ENCODE measurements at places on chromosomes 7 and 10.

DNA sequence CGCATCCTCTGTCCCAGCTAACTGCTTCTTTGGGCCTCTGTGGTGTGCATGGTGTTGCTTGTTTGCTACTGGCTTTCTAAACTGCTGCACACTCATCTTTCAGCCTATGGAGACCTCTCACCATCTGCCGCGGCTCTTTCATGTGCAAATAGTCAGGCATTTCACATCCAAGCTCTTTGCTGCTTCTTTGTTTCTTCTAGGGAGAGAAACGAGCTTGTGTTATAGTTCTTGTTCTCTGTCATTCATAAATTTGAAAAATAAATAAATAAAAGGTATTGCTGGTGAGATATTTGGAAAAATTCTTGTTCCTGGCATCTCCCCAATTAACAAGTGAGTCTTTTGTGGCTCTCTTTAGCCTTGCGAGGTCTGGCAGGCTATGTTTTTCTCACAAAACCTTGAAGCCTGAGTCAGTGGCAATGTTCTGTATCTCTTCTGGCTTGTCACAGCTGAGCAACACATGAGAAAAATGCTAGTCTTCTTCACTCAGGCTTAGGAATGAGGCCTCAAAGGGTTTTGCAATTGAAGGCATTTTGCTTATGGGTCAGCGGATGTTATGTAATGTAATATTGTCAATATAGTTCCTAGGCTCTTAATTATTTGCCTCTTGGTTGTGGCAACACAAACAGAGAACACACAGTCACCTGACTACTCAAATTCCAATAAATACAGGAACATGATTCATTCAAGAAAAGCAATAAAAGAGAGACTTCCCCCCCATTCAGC, 274.0 kb downstream of the FRMD4A start:
- no peak for DNase-seq

GRCh38 chr10:110225441-110225755, 18.0 kb downstream of the MXI1 start:
- no peak for DNase-seq

DNA sequence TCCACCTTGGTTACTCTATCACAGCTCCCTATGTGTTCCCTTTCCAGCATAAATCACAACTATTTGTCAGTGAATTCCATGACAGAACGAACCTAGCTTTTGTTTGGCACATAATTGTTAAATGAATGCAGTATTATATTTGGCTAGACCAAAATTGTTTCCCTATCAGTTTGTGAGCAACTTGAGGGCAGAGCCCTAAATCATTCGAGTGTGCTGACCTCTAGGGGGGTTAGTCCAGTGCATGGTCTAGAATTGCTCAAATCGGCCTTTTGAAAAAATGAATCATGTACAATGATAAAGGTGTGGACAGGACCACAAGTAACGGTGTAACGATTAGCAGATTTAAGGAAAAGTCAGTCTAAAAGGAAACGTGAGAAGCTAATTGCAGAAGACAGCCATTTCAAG, 475 bp upstream of the NRBF2 start:
- DNase-seq = no peak

DNA sequence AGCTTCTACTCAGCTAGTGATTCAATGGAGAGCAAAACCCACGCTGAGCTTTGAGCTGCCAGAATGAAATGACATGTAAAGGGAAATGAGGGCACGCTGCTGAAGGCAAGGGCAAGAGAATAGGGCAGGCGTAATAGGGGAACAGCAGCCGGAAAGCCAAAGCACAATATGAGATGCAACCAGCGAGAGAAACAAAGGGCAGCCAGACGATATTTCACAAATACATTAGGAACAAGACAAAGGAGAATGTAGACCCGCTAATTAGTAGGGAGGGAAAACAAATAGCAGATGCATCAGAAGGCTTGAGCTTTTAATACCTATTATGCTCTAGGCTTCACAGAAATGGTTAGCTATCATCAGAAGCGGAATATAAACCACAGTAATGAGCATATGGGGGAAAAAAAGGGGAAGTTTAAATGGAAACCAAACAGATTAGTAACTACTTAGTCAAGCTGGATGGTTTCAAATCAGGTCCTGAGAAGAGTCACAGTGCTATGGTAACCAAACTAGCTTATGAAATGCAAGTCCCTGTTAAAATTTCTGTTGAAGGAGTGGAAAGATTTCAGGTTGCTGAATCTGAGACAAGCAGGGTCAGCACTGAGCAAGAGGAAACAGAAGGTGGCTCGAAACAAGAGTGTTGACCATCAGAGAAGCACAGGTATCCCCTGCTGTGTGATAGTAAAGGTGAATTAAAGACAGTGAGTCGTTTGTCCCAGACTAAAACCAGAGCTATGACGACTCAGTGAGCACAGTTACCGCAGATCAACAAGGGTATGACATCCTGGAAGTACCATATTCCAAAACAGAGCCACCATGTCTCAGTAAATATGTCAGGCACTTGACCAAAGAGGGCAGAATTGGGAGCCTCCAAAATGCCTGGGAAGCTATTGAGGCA, 496.9 kb upstream of the CELF2 start:
- DNase-seq = no peak

DNA sequence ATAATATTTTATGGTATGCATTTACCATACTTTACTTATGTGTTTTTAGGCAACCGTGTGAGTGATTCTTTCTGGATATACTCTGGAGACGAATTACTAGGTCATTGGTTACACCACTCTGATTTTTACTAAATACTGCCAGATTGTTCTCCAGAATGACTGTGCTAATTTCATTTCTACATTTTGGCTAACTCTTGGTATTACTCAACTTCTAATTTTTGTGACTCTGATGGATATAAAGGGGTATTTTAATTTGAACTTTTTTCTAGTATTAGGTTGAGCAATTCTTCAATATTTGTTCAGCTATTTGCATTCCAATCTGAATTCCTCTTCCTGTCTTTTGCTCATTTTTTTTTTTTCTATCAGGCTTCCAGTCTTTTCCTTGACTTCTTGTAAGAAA, 223.6 kb downstream of the MDFIC start:
- no peak for DNase-seq

- DNase-seq = no peak
Observed at GRCh38 chr7:40057292-40057691, 77.1 kb downstream of the MPLKIP start.

GRCh38 chr7:121525155-121525819, 129.2 kb upstream of the FAM3C start:
- no peak for DNase-seq

GRCh38 chr10:87700031-87700796, 40.5 kb downstream of the PAPSS2 start:
- no peak for DNase-seq

DNA sequence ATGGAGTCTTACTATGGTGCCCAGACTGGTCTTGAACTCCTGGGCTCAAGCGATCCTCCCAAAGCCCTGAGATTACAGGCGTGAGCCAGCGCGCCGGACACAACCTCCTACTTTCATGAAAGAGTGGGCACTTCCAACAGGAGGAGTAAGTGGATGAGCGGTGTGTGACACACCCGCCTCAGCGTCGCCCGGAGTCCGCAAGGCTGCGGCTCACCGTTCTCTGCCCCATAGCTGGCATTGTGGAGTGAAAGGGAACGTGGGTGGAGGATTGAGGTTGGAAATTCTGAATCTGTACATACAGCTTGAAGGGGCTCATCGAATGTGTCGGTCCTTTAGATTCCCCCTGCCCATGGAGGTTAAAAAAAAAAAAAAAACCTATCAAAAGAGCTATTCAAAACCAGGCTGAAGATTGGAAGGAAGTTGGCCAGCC, 524 bp upstream of the PRXL2A start:
- no peak for DNase-seq

GRCh38 chr10:72133517-72133916, 45.2 kb upstream of the SPOCK2 start:
- DNase-seq = no peak

- no peak for DNase-seq
Observed at GRCh38 chr7:92830532-92831110, 5.8 kb downstream of the CDK6 start.

- no peak for DNase-seq
Observed at GRCh38 chr7:134470864-134471263, 12.0 kb upstream of the AKR1B1 start.

GRCh38 chr10:73207883-73208282, 39.2 kb downstream of the DNAJC9 start:
- no peak for DNase-seq

DNA sequence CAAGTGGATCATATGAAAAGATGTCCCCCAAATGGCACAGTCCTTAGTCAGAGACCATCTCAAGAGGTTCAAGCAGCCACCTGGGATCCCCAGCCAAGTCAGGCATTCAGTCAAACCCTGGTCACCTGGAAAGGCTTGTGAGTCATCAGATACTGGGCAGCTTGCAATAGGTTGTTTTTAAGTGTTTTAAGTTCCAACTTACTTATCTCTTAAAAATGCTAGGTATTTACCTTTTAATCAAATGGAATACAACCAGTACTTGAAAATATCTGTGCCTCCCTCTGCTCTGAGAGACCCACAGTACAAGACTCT, 262.2 kb downstream of the WDR11 start:
- no peak for DNase-seq

DNA sequence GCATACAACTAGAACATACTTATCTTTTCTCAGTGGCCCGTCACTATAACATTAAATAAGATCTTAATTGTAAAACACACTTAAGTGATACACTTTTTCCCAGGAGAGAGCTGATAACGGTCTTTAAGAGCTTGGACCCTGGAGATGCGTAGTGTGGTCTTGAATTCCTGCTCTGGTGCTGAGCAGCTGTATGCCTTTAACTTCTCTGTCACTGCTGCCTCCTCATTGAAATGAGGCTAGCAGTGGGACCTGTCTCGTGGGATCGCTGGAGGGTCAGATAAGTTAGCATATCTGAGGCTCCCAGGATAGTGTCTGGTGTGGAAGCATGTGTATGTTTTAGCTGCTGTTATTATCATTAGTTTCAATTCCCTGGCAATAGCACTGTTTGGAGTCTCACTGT, 194.9 kb downstream of the SDK1 start:
- DNase-seq = no peak

DNA sequence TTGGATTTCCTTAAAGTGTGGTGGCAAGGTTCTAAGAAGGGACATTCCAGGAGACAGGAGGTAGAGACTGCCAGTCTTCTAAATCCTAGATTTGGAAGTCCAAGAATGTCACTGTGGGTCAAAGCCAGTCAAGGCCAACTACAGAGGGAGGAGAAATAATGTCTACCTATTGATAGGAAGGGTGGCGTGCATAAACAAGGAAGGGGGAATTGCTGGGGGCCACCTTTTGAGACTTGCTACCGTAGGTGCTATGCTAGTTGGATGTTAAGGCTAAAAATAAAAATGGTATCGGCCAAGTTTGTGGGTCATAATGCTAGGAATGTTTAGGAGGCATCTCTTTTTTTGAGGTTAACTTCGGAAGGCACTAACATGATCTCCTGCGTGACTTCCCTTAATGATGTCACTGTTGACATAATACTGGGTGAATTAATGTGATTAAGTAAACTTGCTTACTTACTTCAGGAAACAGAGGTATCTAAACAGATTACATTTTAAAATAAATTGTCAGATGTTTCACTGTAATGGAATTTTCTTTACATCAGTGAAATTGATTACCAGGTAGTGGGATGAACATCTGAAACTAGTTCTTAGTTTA, 4.8 kb downstream of the BTRC start:
- DNase-seq = no peak
